ENCODE measurements at places on chromosomes 3 and 15.

GRCh38 chr3:32387512-32387911 is 4.1 kb upstream of the CMTM7 start:
- no peak for DNase-seq

GRCh38 chr3:13217253-13217652 is 144.0 kb upstream of the IQSEC1 start:
- no peak for DNase-seq

- no peak for DNase-seq
These were observed 12.3 kb downstream of the ETFA start for GRCh38 chr15:76298986-76299385.

DNA sequence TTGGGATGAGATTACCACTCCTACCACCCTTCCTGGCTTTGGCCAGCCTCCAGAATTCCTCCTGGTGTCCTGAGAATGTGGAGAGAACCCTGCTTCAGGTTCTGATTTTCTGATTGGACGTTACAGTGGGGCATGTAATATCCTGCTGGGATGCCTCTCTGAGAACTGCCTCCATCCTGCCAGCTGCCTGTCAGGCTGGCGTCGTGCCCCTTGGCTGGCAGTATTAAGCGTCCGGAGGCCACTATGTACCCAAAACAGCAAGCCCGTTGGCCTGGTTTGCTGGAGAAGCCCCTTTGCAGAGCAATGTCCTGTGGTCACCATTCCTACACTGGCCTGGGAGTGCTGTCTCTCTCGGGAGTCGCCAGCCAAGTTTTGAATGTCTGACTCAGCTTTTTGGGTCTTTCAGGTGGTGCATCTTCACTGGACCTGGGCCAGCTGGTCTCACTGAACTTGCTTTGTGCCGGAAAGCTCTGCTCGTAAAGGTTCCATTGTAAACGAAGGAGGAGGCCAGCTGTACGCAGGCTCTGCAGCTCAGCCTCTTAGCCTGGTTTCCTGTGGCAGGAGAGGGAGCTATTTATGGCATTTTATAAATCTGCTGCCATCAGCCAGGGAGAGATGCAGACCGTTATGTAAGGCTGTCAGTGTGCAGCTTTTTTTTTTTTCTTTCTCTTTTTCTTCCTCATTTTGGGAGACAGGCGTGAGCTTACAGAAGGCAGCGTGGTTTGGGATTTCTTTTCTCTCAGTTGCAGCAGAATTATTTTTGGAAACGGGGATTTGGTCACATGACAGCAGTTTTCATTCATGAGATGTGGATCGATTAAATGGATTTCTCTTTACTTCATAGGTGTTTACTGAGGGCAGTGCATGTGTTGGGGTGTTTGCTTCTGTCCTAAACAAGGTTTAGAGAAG is 19.0 kb upstream of the TRAK1 start:
- no peak for DNase-seq

- DNase-seq, result no peak
These were observed 10.7 kb upstream of the SIAH2 start for GRCh38 chr3:150773616-150774192.

GRCh38 chr15:90221246-90221900 is 12.4 kb downstream of the CIB1 start:
- no peak for DNase-seq

DNA sequence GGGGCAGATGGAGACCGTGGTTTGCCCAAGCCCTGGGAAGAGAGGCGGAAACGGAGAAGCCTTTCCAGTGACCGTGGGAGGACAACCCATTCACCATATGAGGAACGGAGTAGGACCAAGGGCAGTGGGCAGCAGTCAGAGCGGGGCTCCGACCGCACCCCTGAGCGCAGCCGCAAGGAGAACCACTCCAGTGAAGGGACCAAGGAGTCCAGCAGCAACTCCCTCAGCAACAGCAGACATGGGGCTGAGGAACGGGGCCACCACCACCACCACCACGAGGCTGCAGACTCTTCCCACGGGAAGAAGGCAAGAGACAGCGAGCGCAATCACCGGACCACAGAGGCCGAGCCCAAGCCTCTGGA is 2.0 kb downstream of the RBM15B start:
- DNase-seq, result no peak

- DNase-seq, result no peak
These were observed 34.3 kb downstream of the MCF2L2 start for GRCh38 chr3:183394150-183394549.

GRCh38 chr3:171444001-171444690 is 16.1 kb downstream of the TNIK start:
- no peak for DNase-seq

GRCh38 chr15:70342554-70343548 is 245.1 kb upstream of the TLE3 start:
- no peak for DNase-seq

DNA sequence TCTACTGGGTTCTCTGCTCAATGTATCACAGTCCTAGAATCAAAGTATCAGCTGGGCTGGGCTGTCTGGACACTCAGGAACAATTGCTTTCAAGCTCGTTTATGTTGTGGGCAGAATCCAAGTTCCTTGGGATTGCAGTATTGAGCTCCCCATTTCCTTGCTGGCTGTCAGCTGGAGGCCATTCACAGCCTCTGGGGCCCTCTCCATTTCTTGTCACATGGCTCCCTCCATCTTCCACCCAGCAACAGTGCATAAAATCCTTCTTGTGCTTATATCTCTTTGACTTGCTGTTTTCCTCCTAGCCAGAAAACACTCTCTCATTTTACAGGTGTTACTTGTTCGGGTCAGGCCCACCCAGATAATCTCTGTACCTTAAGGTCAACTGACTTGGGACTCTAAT is 363.5 kb downstream of the IGSF11 start:
- no peak for DNase-seq

- no peak for DNase-seq
These were observed 57.1 kb downstream of the CLDN1 start for GRCh38 chr3:190265126-190265525.

GRCh38 chr3:195888981-195889869 is 19.1 kb downstream of the TNK2 start:
- DNase-seq, result no peak

DNA sequence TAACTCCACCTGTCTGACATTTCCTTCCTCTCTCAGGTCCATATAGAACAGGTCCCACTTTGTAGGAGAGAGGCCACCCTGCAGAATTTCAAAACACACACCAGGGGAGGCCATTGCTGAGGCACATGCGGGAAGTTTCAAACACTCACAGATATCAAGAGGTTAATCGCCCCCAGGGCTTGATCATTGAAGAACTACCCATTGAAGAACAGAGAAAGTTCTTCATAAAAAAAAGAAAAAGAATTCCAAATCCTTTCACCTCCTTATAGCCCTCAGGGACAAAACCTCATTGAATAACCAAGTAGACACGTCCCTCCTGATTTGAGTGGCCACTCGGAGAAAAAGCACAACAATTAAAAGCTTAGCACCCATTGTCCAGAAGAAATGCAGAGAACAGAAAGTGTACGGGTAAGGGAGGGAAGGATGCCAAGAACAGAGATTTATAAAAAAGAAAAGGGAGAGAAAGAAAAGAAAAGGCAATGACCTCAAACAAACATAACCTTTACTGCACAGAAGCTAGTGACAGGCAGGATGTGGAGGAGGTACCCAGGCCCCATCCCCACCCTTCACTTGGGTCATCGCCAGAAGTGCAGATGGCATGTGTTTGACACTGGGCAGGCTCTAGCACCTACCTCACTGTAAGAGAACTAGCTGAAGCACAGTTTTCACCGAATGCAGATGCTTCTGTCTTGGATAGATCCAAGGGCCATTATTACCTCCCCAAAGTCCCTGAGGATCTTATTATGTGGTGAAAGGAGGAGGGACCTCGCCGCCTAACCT is 112.3 kb upstream of the HES1 start:
- no peak for DNase-seq

DNA sequence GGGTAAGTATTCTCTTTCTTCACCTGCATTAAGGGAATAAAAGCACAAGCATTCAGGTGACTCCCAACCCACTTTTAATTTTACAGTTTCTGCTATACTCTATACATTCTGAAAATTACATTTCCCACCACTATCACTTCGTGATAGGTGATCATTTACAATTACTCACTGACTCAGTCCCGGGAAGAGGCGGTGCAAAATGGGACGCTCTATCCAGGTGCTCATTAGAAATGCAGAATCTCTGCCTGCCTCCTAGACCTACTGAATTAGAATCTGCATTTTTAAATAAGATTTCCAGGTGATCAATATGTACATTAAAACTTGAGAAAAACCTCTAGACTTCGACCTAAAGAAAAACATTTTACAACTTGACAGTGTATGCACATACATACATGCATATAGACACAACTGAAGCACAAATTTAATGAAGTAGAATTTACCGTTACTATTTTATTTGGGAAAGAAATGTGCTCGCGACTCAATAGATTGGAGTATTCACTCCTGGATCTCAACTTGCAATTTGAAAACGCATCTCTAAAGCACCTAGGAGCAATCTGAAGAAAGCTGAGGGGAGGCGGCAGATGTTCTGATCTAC is 598 bp upstream of the TGFBR2 start:
- no peak for DNase-seq

DNA sequence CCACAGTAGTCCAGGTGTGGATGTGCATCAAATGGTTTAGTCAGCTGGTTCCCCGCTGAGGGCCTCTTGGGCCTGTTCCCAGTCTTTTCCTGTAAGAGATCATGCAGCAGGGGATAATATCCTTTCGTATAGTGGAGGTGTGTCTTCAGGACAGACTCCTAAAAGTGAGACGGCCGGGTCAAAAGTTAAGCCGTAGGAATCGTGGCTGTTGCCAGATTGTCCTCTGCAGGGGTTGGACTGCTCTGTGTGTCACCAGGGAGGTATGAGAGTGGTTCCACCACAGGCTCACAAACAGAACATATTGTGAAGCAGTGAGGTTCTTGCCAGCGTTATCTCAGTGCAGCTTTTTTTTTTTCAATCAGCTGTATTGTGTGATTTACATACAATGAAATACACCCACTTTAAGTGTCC is 95.0 kb downstream of the VGLL4 start:
- DNase-seq, result no peak

GRCh38 chr15:72824112-72824511 is 40.6 kb upstream of the ADPGK start:
- DNase-seq, result no peak

GRCh38 chr3:51970606-51971300 is 3.1 kb downstream of the ABHD14B start:
- no peak for DNase-seq

DNA sequence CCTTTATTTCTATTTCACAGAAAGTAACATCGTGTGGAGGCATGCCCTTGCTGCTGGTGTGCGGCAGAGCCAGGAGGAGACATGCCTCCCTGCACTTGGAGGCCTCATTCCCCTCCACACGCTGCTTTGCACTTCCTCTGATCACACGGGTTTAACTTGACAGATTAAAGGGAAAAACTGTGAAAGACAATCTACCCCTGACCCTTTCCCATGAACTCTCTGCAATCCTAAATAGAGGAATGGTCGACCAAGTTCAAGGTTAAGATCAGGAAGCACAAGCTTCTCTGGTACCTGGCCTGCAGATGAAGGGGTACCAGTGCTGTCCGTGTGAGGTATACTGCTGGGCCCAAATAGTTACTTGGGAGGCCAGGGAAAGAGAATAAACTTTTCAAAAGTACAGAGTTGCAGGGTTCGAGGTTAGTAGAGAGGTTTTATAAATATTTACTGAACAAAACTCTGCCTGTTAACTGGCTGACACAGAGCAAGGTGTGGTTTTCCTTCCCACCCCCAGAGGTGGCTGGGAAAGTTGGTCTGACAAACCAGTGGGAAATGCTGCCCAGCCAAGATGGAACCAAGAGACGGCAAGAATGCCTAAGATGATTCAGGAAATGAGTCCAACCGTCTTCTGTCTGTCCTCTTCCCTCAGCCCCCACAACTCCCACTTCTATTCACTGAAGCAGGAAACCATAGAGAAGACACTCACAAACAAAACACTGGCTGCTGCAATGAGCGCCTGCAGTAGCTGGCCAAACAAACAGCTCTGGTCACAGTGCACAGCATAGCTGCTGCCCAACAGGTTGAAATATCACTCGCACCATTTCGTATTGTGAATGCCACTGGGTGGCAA is 79.6 kb downstream of the IGF2BP2 start:
- DNase-seq, result peak; percentile 17

GRCh38 chr3:120203016-120203415 is 82.0 kb downstream of the GPR156 start:
- DNase-seq, result no peak

GRCh38 chr15:43134157-43134635 is 810 bp downstream of the TMEM62 start:
- no peak for DNase-seq

All from GM12878 (cell line).